Stimulated activated CD4-positive, alpha-beta T cell treated with anti-CD3 and anti-CD28 coated beads, TNF-alpha, amount 100 ng/mL, for 1 hour (primary cell): ENCODE measurements at places on chromosomes 12 and 14.

DNA sequence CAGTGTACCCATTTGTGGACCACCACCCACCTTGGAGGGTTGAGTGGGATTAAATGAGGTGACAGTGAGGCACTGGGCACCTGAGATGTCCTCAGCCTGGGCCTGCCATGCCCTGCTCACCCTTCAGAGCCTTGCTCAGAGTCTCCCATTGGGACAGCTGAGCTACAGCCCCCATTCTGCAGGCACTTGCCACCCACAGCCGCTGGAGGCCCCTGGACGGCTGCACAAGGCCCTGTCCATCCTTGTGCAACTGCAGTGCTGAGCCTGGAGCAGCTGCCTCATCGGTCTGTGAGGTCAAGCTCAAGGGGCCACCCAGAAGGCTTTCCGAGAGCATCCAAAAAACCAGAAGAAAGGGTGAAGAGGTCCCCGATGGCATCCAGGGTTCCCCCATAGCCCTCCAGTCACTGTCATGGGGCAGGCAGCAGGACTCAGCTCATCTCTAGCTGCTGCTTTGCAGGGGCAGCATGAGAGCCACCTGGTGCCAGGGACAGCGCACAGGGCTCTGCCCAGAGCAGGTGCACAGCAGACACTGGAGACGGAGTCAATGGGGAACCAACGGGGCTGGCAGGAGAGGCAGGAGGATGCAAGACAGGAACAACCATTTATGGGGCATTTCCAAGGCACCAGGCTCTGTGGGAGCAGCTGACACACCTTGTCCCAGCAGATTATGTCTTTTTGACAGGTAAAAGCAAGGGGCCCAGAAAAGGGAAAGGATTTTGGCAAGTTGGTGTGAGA lies 84.6 kb downstream of the ARL6IP4 start:
- no peak for DNase-seq

DNA sequence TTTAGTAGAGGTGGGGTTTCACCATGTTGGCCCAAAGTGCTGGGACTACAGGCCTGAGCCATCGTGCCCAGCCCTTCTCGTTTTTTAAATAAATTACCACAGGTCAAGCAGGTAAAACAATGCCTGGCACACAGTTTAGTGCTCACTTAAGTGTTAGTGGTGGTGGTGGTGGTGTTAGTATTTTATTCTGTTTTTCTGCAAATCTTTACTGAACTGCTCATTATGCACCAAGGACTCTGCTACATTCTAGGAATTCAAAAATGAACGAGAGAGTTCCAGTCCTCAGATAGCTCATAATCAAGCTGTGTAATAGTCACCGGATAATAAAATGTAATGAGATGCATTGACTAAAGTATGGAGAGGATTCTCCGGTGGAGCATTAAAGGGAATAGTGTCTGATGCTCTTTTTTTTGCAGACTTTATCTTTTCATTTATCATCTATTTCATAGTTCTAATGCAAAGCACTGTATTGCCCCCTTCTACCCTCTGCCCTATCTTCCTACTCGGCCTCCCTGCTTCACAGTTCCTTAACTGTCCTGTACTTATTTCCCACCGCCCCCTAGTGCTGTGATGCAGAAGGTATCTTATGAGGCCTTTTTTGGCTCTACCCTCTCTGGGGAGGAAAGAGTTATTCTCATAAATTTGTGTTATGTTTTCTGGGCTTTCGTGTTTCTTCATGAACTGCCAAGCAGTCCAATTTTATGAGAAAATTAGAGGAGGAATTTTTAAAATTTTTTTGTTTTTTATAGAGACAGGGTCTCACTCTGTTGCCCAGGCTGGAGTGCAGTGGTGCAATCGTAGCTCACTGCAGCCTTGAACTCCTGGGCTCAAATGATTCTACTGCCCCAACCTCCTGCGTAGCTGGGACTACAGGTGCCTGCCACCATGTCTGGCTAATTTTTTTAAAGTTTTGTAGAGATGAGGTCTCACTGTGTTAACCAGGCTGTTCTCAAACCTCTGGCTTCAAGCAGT lies 1.0 kb downstream of the ITFG2 start:
- DNase-seq: no peak

DNA sequence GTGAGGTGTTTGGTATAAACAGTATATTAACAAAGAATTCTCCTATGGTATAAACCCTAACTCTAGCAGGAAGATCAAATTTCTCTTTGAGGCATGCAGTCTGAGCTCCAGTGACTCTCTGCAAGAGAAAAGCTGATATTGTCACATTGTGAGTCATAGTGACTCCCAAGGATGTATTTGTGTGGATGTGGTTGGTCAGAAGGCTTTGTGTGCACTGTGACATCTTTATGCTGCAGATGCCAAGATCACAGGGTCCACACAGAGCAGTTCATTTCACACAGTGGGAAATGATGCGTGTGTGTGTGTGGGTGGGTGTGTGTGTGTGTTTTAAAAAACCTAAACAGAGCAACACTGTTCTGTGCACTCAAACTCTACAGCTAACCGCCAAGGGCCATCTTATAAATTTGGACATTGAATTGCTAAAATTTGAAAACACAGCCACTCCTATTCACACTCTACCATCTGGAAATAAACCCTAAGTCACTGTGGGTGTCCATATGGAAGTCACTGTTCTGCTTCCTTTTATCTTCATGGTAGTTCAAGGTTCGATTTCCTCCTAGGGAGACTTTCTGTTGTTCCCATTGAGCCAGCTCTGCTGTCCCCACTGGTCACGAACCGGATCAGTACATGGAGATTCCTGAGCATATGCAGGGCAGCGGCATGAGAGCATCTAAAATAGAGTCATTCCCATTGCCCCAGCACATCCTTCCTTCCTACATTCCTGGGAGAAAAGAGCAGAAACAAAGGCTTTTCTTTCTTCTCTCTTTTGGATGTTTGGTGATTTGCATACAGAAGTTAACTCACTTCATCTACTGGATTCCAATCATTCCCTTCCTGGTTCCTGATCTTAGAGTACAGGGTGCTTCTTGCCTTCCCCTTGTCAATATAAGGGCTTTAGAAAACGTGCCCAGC lies 727.6 kb downstream of the DIO2 start:
- no peak for DNase-seq

DNA sequence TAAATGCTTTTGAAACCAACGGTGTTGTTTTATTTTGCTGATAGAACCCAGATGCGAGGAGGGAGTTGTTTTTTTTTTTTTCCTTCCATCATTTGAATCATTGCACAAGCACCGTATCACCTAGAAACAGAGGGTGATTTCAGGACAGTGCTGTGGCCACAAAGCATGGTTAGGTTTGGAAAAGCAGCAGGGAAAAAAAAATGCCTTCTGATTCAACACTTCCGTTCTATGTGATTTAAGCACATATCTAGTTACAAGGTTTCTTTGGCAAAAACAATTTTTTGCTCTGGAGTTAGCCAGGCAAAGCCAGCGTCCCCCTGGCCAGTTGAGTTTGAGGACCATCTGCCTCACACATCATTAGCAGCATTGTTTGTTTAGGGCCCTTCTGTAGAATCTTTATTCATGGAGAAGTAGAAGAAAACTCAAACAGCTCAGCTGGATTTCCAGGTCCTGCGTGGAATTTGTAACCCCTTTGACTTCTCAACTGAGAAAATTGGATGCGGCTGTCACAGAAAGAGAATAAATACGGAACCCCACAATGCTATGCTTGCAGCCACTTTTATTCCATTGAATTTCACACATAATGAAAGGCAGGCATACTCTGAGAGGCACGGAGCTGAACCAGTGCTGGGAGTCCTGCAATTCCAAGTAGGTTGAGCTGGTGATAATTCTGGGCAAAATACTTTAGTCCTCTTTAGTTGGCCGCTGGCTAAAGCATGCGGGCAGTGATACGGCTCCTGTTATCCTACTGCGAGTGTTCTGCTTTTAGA lies 17.0 kb upstream of the WNT5B start:
- DNase-seq: no peak

DNA sequence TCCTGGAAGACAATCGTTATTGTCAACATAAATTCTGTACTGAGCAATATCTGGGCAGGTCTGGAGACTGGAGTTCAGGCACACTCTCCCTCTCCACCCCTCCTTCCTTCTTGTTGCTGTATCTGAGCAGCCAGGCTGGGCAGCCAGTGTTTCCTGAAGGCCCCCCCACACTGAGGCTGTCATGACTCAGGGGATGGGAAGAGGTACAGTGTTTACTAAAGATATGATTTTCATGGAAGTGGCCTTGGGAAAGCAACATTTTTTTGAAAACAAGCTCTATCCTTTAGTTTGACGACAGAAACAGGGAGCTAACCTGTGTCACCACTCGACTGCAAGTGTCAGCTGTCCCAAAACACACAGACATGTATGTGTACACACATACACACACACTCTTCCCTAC lies 1485.4 kb upstream of the TMEM132C start:
- DNase-seq: no peak

DNA sequence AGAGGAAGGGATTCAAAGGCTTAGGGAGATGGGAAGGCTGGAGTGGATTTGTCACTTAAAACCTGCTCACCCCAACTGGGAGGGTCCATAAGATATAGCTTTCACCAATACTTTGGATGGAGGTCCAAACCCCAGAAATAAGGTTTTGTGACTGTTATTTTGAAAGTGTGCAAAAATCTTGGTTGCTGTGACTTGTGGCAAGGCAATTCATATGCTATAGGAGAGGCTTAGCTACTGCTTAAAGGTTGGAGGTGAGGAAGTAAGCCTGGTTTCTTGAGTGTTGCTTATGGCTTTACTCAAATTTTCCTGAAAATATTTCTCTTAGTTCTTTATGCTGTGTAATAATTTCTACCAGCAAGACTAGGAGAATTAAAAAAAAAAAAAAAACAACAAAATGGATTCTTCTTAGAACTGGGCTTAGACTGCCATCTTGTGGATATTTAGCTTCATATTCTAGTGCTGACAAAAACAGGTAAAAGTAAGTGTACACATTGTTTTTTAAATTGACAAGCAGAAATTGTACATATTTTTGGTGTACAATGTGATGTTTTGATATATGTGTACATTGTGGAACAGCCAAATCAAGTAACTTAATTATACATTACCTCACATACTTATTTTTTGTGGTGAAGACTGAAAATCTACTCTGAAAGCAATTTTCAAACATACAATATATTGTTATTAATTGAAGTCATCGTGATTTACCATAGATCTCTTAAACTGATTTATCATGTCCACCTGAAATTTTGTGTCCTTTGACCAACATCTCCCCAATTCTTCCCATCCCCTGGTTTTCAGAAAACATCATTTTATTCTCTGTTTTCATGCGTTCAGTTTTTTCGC lies 23.0 kb downstream of the PDE6H start:
- DNase-seq: no peak

DNA sequence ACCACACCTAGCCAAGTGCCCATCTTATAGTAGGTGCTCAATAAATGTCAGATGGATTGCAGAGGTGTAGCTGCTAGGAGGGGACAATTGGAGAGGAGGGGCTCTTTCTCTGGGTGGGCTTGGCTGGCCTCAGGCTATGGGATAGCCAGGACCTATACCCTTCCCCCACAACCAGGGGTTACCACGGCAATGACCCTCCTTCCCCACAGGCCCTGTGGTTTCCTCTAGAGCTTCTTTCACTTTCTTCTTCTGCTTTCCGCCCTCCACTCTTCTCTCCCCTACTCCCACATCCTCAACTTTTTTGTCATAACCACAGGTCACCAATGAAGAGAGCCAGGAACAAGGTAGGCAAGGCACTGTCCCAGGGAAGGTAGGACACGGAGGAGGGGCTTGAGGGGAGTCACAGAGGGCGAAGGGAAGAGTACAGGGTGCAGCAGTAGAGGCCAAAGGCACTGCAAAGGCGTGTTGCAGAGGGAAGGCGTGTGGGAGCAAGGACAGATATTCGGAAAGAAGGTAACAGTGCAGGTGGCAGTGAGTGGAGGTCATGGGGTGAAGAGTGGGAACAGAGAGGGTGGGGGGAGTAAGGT lies 1.9 kb upstream of the ITGB7 start:
- DNase-seq: no peak

DNA sequence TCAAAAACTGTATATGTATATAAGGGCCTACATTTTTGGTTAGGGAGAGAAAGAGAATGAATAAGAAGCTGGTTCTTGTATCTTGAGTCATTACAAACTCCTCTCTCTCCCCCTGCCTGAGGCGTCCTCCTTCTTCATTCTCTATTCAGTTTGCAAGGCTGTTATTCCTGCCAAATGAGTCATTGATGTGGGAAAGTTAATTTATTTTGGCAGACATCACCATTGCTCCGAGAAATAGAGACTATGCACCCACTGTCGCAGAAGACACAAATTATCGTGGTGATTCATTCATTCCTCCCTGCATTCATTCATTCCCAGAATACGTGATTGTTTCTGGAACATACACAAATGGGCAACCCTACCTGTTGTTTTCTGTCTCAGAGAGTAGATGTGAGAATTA lies 112.5 kb upstream of the MED13L start:
- no peak for DNase-seq

- no peak for DNase-seq
These were observed 26.4 kb downstream of the SPIC start for GRCh38 chr12:101501410-101501995.

GRCh38 chr12:69578283-69578682 lies 7.0 kb upstream of the CCT2 start:
- no peak for DNase-seq

DNA sequence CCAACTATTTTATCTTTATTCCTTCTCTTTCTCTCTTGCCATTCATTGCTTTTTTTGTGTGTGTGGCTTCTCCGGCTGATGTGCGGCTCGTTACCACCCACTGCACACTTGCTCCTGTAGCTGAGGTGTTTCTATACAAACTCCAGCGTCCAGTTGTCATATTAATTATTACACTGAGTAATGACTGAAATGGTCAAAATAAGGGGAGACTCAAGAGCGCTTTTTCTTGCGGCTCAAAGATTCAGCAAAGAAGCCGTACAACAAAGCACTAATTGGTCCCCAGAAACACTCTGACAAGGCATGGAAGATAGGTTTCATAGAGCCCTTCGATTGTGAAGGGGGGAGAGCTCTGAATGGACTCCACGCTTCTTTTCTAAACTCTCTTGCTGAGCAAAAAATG lies 5.6 kb upstream of the ASCL1 start:
- DNase-seq: no peak

DNA sequence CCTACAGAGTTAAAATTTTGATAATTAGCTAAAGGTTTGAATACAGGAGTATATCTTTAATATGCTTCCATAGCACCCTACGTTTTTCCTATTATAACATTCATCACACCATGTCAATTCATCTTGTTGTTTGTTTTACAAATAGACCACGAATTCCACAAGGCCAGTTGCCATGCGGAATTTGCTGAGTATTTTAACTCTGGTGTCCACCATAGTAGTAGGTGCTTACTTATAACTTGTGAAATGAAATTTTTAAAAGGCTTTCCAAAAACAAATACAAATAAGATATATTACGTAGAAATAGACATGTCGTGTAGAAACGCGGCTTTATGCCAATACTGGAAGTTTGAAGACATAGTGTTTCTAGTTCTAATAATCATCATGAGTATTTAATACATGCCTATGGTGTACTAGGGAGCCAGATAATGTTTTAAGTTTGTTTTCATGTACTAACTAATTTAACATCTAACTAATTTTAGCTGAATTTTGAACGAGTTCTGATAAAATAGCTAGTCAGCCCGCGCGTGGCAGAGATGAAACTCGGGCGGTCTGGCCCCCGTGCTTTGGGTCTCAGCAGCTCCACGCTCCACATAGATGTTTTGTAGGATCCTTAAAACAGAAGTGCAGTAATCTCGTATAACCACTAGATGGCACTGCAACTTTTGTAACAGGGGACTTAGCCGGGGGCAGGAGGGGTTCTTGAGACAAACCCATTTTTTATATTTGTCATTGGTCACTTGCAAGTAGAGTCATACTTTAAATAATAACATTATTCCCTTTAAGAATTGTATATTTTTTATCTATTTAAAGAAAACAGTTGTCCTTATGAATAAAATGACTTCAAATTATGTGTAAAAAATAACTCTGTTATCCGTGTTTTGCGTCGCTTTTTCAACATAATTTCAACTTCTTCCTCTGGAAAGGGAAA lies 10.2 kb downstream of the CD69 start:
- no peak for DNase-seq
